ENCODE measurements at places on chromosomes 4 and X. TPM values are rescaled to one million over a fixed set of nuclear protein-coding genes. Genes with fewer than 3 reads are reported as not detected.
A peak's percentile ranks its signal among the peaks of the same experiment; 100 is the strongest.

- no peak overlapping the region for H3K27ac ChIP-seq
- H3K4me1 ChIP-seq, result no peaks in the 10 kb centered on the region
- H3K4me3 ChIP-seq, result no peak overlapping the region
- no peaks in the 10 kb centered on the region for H3K36me3 ChIP-seq
- DNase-seq, result no peak
Measured at GRCh38 chrX:69149466-69150280, 15.6 kb downstream of the PJA1 start.

Gene ERAS
- not detected for total RNA-seq

- H3K27ac ChIP-seq, result no peak overlapping the region
- peaks cover 18% of the 10 kb centered on the region for H3K4me1 ChIP-seq
- H3K27me3 ChIP-seq, result no peaks in the 10 kb centered on the region
- H3K4me3 ChIP-seq, result peak overlapping the region; percentile 71
- DNase-seq, result no peak
Measured at GRCh38 chrX:13690836-13691235, 1.9 kb downstream of the RAB9A start.

DNA sequence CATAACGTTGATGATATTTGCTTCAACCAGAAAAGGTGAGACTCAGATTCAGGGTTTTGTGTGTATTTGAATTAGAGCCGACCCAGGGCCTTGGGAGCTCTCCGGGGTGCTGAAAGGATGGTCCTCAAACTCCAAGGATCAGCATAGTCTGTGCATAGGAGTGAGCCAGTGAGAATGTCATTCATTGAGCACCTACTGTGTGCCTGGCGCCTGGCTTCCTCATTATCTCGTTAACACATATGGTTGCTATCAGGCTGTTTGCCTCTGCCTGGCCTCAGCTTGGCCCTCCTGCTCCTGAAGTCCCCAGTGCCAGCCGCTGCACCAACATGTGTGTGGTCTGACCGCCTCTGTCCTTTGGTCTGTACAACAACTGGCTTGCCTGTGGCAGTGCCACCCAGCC, 25.1 kb upstream of the JAKMIP1 start:
- peaks cover 2% of the 10 kb centered on the region for H3K27me3 ChIP-seq
- H3K36me3 ChIP-seq, result no peaks in the 10 kb centered on the region
- no peak for DNase-seq
- H3K27ac ChIP-seq, result no peak overlapping the region
- H3K4me3 ChIP-seq, result no peak overlapping the region

DNA sequence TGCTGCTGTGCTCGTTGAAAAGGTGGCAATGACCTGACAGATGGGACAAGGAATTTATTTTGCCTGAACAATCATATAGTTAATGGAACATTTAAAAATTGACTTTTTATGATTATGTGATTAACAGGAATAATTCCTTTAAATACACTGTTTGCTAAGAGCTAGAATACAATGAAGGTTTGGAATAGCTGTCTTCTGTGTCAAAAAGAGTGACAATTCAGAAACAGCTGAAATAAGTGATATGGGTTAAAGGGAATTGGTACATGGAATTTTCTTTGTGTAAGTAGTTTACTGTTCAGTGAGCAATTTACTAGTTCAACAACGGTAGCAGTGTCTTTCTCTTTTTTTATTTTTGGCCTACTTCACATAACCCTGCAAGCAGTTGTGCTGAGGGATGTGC, 1083.5 kb upstream of the GRID2 start:
- no peaks in the 10 kb centered on the region for H3K4me1 ChIP-seq
- DNase-seq, result no peak
- H3K36me3 ChIP-seq, result no peaks in the 10 kb centered on the region
- H3K4me3 ChIP-seq, result no peak overlapping the region
- no peaks in the 10 kb centered on the region for H3K27me3 ChIP-seq
- H3K27ac ChIP-seq, result no peak overlapping the region

Gene FANCB
- 1.3 TPM for total RNA-seq

Gene TCP11X2
- total RNA-seq, result 0.30 TPM

GRCh38 chrX:65608026-65608425, 59.4 kb upstream of the MSN start:
- no peaks in the 10 kb centered on the region for H3K36me3 ChIP-seq
- H3K4me1 ChIP-seq, result peaks cover 31% of the 10 kb centered on the region
- no peaks in the 10 kb centered on the region for H3K27me3 ChIP-seq
- DNase-seq, result no peak
- peak overlapping the region; percentile 78 for H3K27ac ChIP-seq

DNA sequence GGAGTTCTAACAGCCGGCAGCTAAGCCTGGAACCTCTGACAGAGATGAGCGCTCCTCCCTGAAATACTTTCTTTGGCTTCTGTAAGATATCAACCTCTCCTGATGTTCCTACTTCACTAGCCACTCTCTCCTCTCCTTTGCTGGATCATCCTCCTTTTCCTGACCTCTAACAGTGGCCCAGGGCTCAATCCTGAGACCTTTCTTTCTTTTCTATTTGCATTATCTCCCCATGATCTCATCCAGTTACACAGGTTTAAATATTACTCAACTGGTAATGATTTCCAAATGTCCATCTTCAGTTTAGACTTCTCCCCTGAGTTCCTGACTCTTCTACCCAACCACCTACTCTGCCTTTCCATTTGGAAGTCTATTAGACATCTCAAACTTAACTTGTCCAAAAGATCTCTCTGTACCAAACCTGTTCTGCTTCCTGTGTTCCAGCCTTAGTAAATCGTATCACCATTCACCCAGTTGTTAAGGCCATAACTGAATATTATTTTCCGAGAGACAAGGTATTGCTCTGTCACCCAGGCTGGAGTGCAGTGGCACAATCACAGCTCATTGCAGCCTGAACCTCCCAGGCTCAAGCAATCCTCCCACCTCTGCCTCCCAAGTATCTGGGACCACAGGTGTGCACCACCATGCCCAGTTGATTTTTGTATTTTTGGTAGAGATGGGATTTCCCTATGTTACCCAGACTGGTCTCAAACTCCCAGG, 41.1 kb downstream of the RFC1 start:
- H3K27ac ChIP-seq, result no peak overlapping the region
- H3K4me3 ChIP-seq, result no peak overlapping the region
- DNase-seq, result no peak
- H3K27me3 ChIP-seq, result no peaks in the 10 kb centered on the region
- H3K4me1 ChIP-seq, result no peaks in the 10 kb centered on the region

DNA sequence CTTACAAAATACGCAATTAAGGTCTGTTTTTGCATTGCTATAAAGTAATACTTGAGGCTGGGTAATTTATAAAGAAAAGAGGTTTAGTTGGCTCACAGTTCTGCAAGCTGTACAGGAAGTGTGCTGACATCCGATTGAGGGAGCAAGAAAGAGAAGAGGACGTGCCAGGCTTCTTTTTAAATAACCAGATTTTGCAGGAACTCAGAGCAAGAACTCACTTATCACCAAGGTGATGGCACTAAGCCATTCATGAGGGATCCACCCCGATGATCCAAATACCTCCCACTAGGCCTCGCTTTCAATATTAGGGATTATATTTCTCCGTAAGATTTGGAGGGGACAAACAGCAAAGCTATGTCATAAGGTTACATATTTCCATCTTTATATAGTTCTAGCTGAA, 456.7 kb downstream of the GLUD2 start:
- DNase-seq, result no peak
- no peaks in the 10 kb centered on the region for H3K27me3 ChIP-seq
- no peak overlapping the region for H3K4me3 ChIP-seq
- no peak overlapping the region for H3K27ac ChIP-seq

Gene SLIT2
- 35.1 TPM for total RNA-seq

DNA sequence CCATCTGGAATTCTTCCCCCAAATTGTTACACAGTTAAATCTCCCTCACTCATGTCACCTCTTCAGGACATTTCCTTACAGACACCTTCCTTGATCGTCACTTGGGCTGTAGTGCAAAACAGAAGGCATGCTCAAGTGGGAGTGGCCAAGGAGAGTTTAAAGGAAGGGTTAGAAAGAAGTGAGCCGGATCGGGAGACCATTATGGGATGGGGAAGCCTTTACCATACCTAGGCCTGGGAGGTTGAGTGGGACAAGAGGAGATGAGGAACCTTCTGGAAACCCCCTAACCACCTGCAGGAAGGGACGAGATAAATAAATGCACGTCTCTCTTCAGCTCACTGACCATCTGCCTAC, 102.7 kb downstream of the UCHL1 start:
- no peak for DNase-seq
- H3K4me1 ChIP-seq, result peaks cover 26% of the 10 kb centered on the region
- peak overlapping the region; percentile 86 for H3K27ac ChIP-seq
- H3K4me3 ChIP-seq, result peak overlapping the region; percentile 89

GRCh38 chr4:145326491-145326890, 146.1 kb upstream of the OTUD4 start:
- H3K27ac ChIP-seq, result no peak overlapping the region
- no peak for DNase-seq
- H3K27me3 ChIP-seq, result no peaks in the 10 kb centered on the region
- H3K4me3 ChIP-seq, result no peak overlapping the region

GRCh38 chrX:35625714-35626113, 172.4 kb upstream of the MAGEB16 start:
- no peaks in the 10 kb centered on the region for H3K36me3 ChIP-seq
- DNase-seq, result no peak
- no peak overlapping the region for H3K27ac ChIP-seq
- H3K4me3 ChIP-seq, result no peak overlapping the region
- H3K4me1 ChIP-seq, result no peaks in the 10 kb centered on the region

DNA sequence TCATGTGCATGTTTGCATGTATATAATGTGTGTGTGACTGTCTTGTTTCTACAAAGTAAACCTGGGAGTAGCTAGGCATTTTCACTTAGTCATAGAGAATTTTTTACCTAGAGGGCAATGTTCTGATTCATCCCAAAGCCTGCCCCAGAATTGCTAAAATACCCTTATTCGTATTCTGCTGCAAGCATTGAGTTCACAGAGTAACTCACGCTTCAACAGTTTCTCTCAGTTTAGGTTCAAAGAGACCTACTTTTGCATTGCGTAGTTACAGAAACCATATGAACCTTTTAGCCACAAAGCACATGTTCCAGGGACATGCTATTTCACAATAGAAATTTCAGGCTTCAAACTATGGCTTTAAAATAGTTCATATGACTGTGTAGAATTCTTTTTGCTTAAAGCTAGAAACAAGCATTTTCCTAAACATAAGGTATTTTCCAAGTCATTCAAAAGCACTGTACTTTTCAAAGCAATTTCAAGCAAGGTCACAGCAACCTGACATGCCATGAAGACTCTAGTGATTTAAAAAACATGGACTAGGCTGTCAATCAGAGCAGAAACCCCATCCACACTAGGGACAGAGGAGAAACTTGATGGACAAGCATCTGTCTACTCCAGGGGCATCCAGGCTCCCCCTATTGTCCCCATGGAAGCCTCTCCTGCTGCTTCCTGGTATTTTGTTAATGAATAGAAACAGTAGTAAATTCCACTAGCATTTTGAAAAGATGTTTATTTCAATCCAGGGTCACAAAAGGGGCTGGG, 81.5 kb upstream of the MAPK10 start:
- no peaks in the 10 kb centered on the region for H3K36me3 ChIP-seq
- DNase-seq, result no peak
- no peak overlapping the region for H3K27ac ChIP-seq
- H3K4me3 ChIP-seq, result no peak overlapping the region

DNA sequence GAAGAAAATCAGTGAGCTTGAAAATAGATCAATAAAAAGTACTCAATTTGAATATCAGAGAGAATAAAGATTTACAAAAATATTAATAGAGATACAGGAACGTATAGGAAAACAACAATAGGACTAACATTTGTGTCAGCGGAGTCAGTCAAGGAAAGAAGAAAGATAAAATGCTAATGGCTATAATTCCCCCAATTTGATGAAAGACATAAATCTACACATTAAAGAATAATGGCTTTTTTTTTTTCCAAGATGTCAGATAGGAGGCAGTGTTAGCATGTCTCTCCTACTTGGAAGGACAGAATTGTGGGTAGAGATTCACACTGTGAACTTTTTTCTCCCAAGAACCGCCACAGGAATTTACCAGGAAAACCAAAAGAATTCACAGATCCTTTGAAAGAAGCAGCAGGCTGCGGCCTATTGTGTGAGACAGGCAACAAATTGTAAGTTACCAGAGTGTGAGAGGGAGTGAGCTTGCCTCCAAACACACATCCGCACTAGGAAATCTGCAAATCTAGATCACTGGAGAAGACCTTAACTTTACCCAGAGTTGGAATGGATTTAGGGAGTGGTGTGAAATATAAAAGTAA, 249.9 kb downstream of the PRDM5 start:
- H3K4me1 ChIP-seq, result no peaks in the 10 kb centered on the region
- H3K27ac ChIP-seq, result no peak overlapping the region
- H3K36me3 ChIP-seq, result no peaks in the 10 kb centered on the region
- DNase-seq, result no peak

- H3K4me3 ChIP-seq, result no peak overlapping the region
- H3K27ac ChIP-seq, result no peak overlapping the region
- no peak for DNase-seq
- H3K4me1 ChIP-seq, result no peaks in the 10 kb centered on the region
- H3K27me3 ChIP-seq, result no peaks in the 10 kb centered on the region
Measured at GRCh38 chrX:27998666-27999065, 17.4 kb upstream of the DCAF8L1 start.

DNA sequence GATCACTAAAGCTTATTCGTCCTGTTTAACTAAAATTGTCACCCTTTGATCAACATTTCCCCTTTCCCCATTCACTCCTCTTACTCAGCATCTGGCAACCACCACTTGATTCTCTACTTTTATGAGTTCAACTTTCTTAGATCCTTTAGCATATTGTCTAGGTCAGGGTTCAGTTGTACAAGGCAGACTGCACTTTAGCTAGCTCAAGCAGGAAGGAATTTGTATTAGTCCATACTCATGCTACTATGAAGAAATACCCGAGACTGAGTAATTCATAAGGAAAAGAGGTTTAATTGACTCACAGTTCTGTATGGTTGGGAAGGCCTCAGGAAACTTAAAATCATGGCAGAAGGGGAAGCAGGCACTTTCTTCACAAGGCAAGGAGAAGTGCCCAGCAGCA, 44.3 kb downstream of the TASL start:
- H3K27me3 ChIP-seq, result no peaks in the 10 kb centered on the region
- H3K27ac ChIP-seq, result no peak overlapping the region
- no peak overlapping the region for H3K4me3 ChIP-seq
- H3K4me1 ChIP-seq, result no peaks in the 10 kb centered on the region

Gene ZC4H2
- total RNA-seq, result 5.5 TPM

GRCh38 chr4:57494821-57495220, 384.6 kb upstream of the IGFBP7 start:
- H3K4me1 ChIP-seq, result no peaks in the 10 kb centered on the region
- H3K4me3 ChIP-seq, result no peak overlapping the region
- H3K36me3 ChIP-seq, result no peaks in the 10 kb centered on the region
- no peaks in the 10 kb centered on the region for H3K27me3 ChIP-seq
- no peak overlapping the region for H3K27ac ChIP-seq

Gene AGA
- 27.8 TPM for total RNA-seq

GRCh38 chrX:72635930-72636329, 63.3 kb upstream of the HDAC8 start:
- no peak for DNase-seq
- no peaks in the 10 kb centered on the region for H3K27me3 ChIP-seq
- no peak overlapping the region for H3K4me3 ChIP-seq
- no peaks in the 10 kb centered on the region for H3K4me1 ChIP-seq

All from upper lobe of left lung (tissue), 6 donors.